ENCODE measurements at places on chromosomes 1 and 21.

- no peak for DNase-seq
Observed at GRCh38 chr1:231194843-231195516, 33.1 kb downstream of the TRIM67 start.

GRCh38 chr1:12597792-12598191, 20.2 kb downstream of the DHRS3 start:
- no peak for DNase-seq

- no peak for DNase-seq
Observed at GRCh38 chr1:117209094-117209493, 1.6 kb downstream of the VTCN1 start.

DNA sequence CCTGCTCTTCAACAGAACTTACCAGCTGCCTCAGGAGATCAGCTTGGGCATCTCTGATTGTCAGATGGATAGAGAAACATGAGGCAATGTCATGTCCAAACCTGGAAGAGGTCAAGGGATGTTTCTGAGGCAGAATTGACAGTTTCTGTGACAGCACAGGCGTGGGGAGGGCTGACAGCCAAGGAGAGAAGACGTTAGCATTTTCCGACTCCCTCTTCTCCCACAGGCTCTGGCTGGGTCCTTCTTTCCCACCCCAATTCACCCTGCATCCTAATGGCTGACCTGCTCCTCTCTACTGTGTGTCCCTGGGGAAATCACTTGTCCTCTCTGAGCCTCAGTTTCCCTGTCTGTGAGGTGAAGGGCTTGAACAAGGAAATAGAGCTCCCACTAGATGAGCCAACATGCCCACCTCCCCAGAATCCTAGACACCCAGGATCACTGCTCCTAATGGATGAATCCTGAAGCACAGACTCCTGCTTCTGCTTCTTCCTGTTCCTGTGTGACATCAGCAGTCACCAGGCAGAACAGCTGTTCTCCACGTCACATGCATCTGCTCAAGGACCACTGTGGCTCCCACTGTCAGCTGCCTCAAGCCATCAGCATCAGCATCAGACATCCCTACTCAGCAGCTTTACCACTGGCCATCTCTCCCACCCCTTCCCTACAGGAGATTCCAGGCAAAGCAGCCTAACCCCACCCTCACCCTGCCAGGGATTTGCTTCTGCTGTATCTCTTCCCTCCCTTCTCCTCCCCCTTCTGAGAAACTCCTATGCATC, 408.0 kb downstream of the MATN1 start:
- DNase-seq = no peak

- DNase-seq = no peak
Observed at GRCh38 chr1:46525253-46525983, 26.0 kb downstream of the KNCN start.

- DNase-seq = no peak
Observed at GRCh38 chr1:224506141-224506814, 71.7 kb upstream of the WDR26 start.

DNA sequence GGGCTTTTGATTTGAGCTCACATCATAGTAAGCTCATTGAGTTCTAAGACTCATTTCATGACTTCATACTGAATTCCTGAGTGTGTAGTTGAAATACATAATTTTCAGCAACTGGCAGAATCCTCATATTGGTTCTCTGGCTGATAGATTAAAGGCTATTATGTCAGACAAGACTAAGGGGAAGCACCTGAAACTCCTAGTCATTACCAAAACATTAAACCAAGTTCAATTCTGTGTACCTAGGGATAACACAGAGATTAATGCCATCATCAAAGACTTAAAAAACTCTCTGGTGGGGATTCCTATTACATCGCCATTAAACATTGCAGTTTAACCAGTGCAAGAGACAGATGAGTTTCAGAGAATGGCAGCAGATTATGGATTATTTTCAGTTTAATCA, 339.1 kb downstream of the PTPRC start:
- no peak for DNase-seq

DNA sequence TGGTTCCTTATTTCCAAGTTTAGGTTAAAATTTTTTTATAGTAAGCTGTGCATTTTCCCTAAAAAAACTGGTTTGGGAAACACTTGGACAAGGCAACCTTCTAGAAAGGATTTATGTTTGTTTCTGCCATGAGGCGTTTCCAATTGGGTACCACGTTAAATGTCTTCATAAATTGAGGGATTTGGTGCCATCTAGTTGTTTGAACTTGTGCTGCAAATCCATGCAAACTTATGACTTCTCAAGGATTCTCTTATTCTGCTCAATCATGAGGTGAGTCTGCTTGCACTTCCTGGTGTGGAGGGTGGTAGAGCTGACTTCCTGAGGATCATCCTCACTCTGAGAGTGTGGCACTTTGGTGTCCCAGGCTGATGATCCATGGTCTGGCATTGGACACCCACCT, 123.3 kb downstream of the PCNX2 start:
- DNase-seq = no peak

DNA sequence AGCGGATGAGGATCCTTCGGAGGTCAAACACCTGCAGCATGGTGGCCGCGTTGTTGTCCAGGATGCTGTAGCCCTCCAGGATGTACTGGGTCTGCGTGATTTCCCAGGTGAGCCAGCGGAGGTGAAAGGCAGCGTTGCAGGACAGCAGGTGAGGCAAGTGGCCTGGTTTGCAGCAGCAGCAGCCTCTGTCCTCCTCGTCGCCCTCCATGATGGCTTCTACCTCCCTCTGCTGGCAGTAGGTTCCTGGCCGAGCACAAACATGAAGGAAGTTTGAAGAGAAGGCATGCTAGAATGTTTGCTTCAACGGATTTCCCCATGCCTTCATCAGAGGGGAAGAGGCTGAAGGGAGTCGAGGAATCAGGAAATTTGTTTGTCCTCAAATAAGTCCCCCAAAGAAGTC, 74.7 kb downstream of the NTPCR start:
- DNase-seq = no peak

DNA sequence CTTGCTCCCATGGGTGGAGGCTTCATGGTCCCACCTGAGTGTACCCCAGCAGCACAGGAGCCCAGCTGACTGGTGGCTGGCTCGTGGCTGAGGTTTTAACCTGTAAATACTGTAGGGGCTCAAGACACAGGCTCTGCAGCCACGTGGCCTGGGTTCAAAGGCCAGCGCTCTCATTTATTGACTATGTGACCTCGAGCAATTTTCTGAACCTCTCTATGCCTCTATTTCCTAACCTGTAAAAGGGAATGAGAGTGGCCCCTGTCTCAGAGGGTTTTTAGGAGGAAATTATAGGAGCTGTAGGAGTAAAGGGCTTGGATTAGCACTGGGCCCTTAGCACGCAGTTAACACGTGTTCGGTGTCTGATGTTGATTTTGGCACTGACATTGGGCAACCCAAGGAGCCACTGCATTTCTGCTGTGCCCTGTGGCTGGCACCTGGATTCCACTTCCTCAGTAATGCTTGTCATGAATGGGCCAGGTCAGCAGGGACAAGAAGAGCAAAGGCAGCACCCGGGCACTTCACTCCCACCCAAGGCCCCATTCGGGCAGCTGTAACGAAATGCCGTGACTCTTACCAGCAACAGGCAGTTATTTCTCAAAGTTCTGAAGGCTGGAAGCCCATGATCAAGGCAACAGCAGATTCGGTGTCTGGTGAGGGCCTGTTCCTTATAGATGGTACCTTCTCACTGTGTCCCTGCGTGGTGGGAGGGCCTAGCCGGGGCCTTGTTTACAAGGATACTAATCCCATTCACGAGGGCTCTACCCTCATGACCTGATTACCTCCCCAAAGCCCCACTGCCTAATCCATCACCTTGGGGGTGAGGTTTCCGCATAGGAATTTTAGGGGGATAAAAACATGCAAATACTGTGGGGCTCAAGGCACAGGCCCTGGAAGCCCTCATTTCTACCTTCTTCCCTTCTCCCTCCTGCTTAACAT, 25.2 kb downstream of the ARHGEF10L start:
- DNase-seq = no peak

DNA sequence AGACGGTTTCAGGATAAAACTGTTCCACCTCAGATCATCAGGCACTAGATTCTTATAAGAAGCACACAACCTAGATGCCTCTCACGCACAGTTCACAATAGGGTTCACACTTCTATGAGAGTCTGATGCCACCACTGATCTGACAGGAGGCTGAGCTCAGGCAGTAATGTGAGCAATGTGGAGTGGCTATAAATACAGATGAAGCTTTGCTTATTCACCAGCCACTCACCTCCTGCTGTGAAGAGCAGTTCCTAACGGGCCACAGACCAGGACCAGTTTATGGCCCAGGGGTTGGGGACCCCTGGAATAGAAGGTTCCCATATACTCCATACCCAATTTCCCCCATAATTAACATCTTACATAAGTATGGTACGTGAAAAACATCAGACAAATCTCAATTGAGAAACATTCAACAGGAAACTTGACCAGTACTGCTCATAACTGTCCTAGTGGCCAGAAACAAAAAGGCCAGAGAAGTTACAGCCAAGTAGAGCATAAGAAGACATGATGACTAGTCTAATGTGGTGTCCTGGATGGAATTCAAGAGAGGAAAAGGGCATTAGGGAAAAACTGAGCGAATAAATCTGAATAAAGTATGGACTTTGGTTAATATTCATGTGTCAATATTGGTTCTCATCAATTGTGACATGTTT, 24.7 kb upstream of the IGSF5 start:
- DNase-seq = no peak

DNA sequence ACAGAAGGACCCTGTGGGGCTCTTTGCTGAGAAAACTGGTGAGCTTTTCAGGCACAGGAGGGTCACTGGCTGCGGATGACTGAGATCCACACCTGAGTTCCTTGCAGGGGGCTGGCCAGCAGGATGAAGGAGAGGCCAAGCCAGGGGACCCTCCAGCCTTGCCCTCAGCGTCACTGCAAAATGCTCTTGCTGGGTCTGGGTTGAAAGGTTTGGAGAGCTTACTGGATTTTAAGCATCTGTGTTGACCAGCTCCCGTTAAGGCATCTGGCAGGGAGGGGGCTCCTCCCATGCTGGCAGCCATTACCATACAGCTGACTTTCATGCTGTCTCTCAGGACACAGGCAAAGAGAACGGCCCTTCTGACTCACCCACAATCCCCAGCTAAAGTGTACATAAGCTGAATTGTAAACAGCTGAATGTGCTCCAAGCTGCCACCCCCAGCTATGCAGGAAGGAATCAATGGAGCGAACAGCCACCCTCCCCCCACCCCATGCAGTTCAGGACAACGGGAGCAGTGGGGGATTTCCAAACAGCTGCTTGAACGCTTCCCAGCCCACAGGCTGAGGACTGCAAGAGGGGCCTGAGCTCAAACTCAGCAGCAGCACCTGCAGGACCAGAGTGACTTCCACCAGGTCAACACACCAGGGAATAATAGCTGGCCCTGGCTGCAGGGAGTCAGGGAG, 21.3 kb upstream of the A3GALT2 start:
- no peak for DNase-seq

GRCh38 chr1:89670163-89670562, 37.2 kb downstream of the LRRC8C start:
- DNase-seq = no peak

DNA sequence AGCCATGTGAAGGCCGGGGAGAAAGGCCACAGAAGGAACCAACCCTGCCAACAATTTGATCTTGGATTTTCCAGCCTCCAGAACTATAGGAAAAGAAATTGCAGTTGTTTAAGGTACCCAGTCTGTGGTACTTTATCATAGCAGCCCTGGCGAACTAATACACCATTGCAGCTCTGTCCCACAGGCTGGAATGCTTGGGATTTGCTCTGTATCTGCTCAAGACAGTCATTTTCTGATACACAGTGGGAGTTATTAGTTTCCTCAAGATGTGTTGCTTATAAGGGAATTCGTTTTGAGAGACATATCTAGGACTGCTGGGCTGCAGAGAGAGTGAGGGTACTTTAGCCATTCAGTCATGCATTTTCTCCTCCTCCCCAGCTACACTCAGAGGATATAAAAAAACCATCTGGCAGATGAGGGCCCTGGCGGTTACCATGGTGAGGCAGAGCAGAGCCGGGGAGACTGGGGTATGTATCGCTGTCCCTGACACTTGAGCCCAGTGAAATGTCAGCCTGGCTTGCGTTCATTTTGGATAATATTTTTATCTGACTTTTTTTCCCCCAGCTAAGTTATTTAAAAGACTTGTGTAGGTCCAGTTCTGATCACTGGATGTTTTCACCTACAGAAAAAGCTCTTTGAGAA, 104.6 kb downstream of the DIRAS3 start:
- no peak for DNase-seq

DNA sequence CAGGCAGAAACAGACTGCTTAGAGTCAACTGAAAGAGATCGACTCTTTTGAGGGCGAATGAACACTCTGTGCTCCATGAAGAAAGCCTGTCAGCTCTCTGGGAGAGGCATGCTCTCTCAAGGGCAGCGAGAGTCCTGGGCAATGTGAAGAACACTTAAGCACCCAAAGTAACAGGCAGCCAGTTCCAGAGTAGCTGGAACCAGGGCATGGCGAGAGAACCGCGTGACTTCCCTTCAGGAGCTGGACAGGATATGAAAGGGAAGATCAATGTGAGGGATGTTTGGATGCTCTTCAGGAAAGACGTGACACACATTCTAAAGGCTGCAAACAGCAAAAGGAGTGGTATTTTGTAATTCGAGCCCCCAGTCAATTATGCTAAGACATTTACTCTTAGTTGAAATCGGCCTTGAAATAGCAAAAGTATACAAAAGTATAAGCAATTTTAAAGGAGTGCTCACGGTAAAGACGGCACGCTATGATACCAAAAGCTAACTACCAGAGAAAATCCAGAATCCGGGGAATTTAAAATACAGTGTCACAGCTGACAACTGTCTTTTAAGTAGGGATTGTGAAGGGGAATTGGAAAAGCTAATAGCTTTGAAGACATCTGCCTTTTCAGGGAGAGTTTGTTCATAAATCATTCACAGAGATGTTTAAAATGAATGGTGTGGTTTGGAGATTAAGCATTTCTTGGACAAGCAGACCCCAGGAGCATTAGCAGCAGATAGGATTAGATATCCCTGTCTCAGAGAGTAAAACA, 20.8 kb downstream of the ADAMTS5 start:
- DNase-seq = no peak

DNA sequence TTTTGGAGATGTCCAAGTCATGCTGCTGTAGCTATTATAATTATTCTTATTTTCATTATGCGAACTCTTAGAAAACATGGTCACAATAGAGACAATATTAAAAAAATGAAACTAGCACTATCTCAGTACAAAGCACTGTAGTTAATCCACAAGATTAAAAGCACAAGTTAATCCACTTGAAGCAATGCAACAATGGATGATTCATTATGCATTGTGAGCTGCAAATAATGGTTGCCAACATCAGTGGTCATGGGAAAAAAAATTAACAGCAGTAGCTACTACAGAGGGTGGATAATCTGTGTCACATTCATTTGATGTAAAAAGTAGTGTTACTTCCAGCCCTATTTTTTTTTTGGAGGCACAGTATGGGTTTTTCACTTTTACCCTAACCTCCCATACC, 56.7 kb downstream of the DPT start:
- no peak for DNase-seq
